Brain pericyte (primary cell): ENCODE measurements at places on chromosomes 2 and 18.

DNA sequence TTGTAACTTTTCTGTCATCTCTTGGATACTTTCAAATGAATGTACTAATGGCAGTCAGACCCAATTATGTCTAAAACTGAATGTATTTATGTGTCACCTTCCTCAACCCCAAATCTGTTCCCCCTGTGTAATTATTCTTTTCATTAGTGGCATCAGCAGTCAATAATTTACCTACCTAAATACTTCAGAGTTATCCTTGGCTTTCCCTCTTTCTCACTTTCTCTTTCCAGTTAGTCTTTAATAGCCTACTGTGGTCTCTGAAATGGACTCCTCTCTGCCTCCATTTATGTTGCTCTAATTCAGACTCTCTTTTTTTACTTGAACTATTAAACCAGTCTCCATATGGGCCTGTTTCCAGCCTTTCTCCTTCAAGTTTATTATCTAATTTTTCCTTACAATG lies 21.0 kb downstream of the C18orf63 start:
- no peak for DNase-seq

DNA sequence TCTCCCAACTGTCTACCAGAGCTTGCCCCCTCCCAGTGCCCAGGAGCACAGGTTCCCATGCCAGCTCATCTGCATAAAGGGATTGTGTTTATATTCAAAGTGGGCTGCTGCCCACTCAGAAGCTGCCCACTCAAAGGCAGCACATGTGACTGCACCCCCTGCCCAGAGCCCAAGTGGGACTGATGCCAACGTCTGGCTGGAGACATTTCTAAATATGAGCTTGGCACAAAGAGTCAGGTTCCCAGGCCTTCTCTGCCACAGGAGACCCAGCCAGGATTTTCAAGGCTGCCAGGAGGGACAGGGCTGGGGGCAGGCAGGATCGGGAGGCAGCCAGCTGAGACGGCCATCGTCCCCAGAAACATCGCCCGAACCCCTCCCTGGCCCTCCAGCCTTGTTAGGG lies 67.1 kb downstream of the ZBTB7C start:
- no peak for DNase-seq

DNA sequence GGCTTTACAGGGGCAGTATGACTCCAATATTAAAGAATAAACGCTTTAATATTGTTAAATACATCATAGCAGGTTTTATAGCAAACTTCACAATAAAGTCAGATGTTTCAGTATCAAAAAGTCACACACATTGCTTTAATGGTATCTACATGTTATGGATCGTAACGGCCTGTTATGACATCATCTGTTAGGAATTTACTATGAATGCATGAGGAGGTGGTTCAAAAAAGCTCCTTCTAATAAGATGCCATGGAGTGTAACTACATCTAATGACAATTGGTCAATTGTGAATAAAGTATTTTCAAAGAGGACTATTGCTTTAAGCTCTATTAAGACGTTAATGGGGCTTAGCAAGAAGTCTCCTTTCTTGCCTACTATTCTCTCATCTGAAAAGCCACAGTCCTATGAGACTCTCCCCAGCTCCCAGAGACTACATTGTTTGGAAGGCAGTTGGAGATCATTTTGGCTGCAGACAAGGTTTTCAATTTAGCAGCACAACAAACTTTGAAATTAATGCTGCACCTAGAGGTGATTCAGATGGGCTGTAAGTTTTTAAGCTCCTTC lies 300.7 kb upstream of the MEIS1 start:
- no peak for DNase-seq

DNA sequence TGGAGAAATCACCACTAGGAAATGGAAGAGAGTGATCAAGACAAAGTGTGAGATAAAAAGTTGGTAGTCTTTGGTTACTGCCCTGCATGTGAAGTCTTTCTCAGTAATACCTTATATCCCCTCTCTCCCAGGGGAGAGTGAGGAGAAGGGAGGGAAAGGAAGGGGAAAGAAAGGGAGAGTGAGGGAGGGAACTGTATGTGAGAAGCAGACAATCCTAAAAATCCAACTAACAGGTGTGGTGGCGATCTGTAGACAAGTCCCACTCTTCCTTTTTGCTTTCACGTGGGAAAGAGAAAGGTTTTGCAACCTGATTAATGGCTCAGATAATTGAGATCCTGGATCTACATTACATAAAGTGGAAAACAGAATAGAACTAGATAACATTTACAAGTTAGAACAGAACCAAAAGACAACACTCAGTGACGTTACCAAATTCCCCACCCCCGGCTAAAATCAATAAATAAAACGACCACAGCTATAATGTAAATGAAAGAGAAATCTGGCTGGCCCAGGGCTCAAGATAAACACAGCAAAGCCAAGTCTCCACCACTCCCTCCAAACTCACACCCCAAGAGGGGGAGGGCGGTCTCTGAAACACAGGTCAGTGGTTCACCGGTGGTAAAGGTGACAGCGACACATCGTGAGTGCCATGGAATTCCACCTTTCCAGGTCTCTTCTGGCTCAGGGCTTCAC lies 10.0 kb upstream of the APCDD1 start:
- no peak for DNase-seq

- DNase-seq = no peak
Measured at GRCh38 chr2:235377176-235377575, 116.7 kb upstream of the AGAP1 start.

DNA sequence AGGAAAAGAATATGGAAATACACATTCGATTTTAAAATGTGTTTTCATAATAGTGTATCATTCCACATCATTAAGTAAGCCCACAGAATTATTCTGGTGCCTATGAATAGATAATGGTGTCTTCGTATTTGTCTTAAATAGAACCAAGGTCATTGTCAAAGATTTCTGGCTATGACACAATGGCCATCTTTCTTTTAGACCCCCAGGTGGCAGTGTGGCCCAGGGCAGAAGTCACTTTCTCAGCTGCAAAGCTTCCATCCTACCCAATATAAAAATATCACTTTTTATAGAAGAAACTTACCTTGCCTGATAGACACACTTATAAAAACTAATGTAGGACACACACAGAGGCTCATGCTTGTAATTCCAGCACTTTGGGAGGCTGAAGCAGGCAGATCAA lies 57.5 kb downstream of the ZRANB3 start:
- no peak for DNase-seq

GRCh38 chr2:33603416-33603815 lies 4.3 kb upstream of the FAM98A start:
- DNase-seq = no peak
